ENCODE measurements at places on chromosomes 7 and 10. TPM values are rescaled to one million over a fixed set of nuclear protein-coding genes. Genes with fewer than 3 reads are reported as not detected.

HKDC1 gene
- total RNA-seq: 2.7 TPM

PTEN gene
- 90.4 TPM for total RNA-seq

ASIC3 gene
- 5.3 TPM for total RNA-seq

TMEM273 gene
- 44.9 TPM for total RNA-seq

SLC26A5 gene
- total RNA-seq: not detected

MRLN gene
- total RNA-seq: not detected

TFR2 gene
- total RNA-seq: 11.1 TPM

CNNM1 gene
- total RNA-seq: not detected

HTR5A gene
- total RNA-seq: not detected

CYP26A1 gene
- not detected for total RNA-seq

STRIP2 gene
- 15.6 TPM for total RNA-seq

IFIT1B gene
- total RNA-seq: not detected

ACTR3C gene
- 4.0 TPM for total RNA-seq

SPAG6 gene
- 6.0 TPM for total RNA-seq

STAMBPL1 gene
- 53.0 TPM for total RNA-seq

OR2A42 gene
- not detected for total RNA-seq

TDRD1 gene
- total RNA-seq: 0.05 TPM

FIS1 gene
- 117 TPM for total RNA-seq

TMEM196 gene
- not detected for total RNA-seq

SEC31B gene
- 42.9 TPM for total RNA-seq

ELMO1 gene
- 101 TPM for total RNA-seq

NKX2-3 gene
- total RNA-seq: not detected

ERCC6 gene
- 28.1 TPM for total RNA-seq

NUTM2E gene
- not detected for total RNA-seq
